ENCODE measurements at places on chromosomes 1 and 21. TPM values are rescaled to one million over a fixed set of nuclear protein-coding genes. Genes with fewer than 3 reads are reported as not detected.

- DNase-seq, result no peak
Observed at GRCh38 chr1:88768816-88769215, 84.7 kb downstream of the PKN2 start.

DNA sequence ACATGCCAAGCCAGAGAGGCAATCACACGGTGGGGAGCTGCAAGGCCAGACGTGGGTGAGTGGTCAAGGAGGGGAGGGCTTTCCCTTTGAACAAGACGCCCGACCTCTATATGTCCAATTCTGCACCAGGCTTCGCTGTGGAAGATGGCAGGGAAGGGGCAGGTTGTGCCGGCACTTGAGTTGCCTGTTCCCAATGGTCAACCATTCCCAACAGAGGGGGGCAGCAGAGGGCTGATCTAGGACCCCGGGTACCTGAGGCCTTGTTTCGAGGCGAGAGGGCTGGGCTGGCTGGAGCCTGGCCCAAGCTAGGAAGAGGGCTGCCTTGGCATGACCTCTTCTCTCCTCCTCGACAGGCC, 64.9 kb downstream of the TMEM53 start:
- DNase-seq, result peak; percentile 72

- no peak for DNase-seq
Observed at GRCh38 chr1:87942165-87942564, 613.5 kb downstream of the LMO4 start.

DNA sequence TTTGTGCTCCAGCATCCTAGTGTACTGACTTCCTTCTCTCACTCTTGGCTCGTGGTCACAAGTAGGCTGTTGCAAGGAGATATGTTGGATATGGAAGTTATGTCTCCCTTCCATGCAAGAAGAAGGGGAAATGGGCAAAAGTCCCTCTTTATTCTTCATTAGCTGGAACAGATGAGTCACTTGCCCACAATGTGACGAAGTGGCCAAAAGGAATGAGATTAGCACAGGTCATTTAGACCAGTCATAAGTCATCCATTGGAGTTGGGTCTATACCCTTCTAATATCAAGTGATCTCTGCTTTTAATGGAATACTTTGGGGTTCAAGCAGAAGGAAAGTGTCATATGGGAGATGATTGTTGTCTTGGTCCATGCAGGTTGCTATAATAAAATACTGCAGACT, 91.2 kb upstream of the NGF start:
- no peak for DNase-seq

DNA sequence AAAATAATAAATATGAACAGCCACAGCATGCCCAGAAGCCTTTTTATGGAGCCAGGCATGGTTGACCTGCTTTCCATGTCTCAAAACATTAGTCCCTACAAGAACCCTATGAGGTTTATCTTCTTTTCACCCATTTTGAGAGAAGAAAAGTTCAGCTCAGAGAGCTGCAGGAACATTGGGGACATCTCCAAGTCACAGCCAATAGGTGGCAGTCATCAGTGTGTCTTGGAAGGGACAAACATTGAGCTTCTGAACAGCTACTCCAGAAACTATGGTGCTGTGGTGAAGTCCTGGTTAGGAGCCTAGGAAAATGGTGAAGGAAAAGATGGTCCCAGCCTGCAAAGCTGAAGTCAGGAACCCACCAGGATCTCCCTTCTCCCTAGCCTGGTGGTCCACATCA, 73.6 kb downstream of the JMJD4 start:
- DNase-seq, result no peak

DNA sequence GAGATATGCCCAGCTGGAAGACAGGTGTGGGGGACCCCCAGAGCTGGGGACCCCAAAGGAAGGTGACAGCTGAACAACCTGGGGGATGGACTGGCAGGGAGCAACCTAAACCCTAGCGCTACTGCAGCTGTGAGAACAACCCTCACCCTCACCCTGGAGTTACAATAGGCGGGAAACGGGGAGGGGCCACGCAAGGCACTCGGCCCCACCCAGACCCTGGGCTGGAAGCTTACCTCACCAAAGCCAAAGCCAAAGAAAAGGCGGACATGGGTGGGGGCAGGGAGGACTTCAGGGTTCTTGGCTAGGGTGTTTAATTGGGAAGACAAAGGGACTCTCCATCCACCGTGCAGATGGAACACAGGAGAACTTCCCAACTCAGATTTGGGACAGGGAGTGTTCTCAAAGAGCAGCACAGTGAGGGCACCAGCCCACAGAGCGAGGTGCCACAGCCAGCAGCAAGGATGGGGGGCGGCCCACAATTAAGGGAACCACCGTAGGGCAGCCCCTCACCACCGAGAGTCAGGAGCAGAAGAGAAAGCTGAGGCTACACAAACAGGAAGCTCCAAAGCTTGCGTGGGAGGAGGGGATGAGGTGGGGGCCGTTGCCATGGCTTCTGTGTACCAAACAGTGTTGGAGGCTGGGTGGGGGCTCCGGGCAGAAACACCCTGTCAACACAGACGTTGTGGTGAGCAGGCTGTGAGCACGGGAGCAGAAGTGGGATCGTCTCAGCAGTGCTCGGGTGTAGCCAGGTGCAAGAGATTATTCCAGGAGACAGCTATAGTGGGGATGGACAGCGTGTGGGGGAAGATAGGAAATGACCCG, 1.9 kb downstream of the TAGLN2 start:
- peak; percentile 86 for DNase-seq

- DNase-seq, result no peak
Observed at GRCh38 chr1:186225096-186225495, 150.0 kb downstream of the TPR start.

GRCh38 chr1:245356891-245357585, 202.3 kb downstream of the KIF26B start:
- DNase-seq, result no peak

DNA sequence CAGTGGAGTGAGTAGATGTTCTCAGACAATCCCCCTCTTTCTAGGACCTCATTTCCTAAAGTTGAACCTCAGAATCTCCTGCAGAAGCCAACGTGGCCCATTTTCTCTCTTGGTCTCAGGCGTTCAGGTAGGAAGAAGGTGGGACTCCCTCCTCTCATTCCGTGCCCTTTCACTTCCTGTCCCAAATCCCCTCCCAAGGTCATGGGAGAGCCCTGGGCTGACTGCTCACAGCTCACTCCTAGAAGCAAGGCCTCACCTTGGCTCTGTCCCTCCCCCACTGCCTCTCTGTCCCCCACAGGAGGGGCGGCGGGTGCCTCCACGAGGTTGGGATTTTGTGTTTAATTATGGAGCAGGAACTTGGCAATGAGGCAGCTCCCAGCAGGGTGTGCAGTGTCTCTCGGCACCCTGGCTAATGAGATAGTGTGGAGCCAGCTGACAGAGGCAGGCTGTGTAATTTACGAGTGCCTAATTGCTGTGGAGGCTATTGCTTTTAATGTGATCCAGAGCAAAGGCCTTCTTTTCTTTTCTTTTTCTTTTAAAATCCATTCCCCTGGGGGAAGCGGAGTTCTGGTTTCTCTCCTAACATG, 9.1 kb upstream of the CDK18 start:
- DNase-seq, result no peak

DNA sequence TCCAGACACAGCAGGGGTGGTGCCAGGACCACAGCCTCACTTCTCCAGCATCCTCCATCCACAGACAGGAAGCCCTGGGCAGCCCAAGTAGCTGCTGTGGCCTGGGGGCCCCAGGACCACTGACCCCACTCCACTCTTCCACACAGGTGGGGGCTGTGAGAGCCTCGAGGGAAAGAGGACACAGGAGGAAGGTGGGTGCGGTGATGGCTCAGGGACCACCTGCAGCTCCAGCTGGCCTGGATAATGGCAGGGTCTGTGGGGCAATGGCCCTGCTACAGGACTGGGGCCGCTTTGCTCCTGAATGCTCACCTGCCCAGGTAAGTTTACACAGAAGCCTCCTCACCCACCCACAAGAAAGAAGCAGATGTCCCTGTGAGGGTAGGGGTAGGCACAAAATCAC, 18.3 kb upstream of the PRSS38 start:
- DNase-seq, result no peak

DNA sequence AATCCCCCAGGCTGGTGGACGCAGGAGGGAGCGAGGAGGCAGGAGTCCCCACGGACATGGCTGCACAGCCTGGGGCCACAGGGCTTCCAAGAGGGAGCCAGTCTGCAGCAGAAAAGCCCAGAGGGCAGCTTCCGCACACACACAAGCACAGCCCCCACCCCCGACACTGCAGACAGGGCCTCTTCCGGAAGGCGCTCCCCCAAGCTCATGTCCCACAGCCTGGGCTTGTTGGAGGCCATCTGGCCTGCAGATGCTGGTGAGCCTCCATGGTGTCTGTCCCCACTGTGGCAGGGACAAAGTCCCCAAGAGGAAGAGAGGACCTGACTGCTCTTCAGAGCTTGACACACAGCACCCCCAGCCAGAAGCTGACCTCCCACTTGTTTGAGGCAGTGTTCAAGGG, 13.4 kb upstream of the KIAA1614 start:
- no peak for DNase-seq

GRCh38 chr21:25561668-25562641, 45.3 kb downstream of the MRPL39 start:
- DNase-seq, result peak; percentile 66

- DNase-seq, result no peak
Observed at GRCh38 chr1:91501971-91502671, 1.5 kb downstream of the CDC7 start.

GRCh38 chr1:112513112-112513870, 4.5 kb downstream of the WNT2B start:
- DNase-seq, result no peak

LIPI gene
- 0.98 TPM for total RNA-seq

LRRC47 gene
- total RNA-seq, result 32.5 TPM

OR6N1 gene
- total RNA-seq, result not detected

NBPF12 gene
- 14.2 TPM for total RNA-seq

ZC3H11A gene
- 84.7 TPM for total RNA-seq

Data from sciatic nerve (tissue), 2 donors.